A673 (cell line): ENCODE measurements at places on chromosomes 12 and 14. TPM values are rescaled to one million over a fixed set of nuclear protein-coding genes. Genes with fewer than 3 reads are reported as not detected.

The NTN4 gene
- 9.6 and 11.7 TPM in 2 replicates for total RNA-seq

The JAG2 gene
- total RNA-seq: 14.3 and 17.3 TPM in 2 replicates

The MORN3 gene
- total RNA-seq: 0.58 and 0.96 TPM in 2 replicates

The NACA gene
- 906 and 908 TPM in 2 replicates for total RNA-seq

The TEX52 gene
- total RNA-seq: 0.44 TPM in 1 of 2 replicates, not detected in the other

GRCh38 chr12:89281539-89281867 lies 70.8 kb downstream of the DUSP6 start:
- no peak for DNase-seq

DNA sequence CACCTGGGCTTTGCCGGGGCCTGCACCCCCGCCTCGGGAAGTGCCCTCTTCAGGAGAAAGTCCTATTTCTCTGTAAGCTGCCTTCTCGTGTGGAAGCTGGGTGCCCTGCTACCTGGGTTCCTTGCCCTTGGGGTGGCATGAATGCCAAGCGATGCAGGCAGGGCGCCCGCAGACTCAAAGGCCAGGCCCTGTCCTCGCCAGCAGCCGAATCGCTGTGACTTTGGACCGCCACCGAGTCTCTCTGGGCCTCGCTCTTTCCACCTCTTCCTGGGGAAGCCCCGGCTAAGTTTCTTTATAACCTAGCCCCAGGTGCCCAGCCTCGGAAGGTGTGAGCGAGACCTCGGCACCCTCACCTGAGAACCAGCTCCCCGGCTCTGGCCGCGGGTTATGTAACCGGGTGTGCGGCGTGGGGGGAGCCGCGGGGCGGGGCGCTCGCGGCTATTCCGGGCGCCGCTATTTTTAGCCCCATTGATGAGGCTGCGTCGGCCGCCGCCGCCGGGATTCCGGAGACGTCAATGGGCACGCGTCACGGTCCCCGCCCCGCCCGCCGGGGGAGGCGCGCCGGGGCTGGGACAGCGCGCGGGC lies 14.6 kb upstream of the NR4A1 start:
- DNase-seq: peak; percentile 78

DNA sequence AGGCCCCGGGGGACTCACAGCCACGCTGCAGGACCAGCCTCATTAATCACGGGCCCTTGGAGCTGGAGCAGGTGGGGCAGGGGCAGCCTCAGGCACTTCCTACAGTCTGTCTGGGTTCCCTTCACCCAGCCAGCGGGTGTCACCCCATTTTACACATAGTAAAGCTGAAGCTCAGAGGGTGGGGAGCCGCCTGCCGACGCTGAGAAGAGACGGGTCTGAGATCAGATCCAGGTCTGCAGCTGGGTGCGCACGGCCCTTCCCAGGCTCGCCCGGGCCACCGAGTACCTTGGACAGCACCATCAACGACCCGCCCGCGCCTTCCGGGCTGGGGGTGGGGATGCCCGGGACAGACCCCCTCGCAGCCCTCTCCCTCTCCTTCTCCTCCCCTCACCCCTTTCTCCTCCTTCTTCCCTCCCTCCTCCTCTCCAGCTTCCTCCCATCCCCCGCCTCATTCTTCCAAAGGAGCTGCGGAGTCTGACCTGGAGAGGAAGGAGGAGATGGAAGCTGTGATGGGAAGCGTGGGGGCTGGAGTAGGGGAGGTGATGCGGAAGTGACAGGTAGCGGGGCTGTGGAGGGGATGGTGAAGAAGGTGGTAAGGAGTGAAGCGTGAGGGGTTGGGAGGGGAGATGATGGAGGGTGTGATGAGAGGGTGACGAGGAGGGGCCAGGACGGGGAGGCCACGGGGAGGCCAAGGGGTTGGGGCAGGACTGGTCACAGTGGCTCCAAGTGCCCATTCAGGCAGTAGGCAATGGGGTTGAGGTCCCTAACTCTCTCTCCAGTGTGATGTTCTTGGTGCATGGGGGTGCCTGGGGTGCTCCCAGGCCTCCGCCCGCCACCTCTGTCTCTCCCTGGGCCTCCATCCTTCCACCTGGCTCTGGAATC lies 8.8 kb downstream of the DTX1 start:
- peak; percentile 28 for DNase-seq

DNA sequence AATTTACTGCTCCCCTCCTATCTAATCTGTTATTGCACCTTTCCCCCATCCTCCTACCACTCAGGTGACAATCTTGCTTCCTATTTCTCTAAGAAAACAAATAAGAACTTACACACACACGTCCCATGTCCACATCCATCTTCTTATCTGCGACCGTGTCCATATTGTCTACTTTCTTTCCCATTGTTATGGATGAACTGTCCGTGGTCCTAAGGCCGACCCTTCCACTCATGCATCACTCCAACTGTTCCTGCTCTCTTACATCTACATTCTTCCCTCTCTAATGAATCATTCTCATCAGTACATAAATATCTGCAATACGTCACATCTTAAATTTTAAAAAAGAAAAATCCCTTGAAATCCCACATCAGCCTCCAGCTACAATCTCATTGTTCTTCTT lies 30.0 kb downstream of the ZFYVE1 start:
- no peak for DNase-seq

DNA sequence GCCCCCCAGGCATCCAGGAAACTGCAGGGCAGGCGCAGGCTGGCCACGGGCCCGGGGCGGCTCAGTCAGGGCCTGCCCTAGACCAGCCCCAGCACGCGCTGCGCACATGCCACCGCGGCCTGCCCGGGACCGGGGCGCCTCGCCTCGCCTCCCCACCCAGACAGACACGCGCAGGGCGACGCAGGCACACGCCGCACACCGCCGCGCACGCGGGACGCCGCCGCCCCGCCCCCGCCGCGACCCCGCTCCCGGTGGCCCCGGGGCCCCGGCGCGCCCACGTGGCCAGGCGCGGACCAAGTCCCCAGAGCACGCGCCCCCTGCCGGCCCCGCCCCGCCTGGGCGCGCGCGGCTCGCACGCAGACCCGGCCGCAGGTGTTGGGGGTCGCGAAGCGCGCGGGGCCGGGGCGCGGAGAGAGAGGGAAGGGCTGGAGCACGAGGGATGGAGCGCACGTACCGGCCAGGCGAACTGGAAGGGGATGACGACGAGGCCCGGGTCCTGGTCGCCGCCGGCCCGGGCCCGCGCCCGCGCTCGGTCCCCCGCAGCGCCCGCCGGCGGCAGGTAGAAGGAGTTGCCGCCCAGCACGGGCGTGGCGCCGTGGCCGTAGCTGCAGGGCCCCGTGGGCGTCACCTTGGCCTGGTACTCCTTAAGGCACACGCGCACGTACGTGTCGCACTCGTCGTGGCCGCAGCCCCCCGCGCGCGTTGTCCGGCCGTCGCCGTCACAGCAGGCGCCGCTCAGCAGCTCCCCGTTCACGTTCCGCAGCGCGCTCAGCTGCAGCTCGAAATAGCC lies 1.1 kb downstream of the JAG2 start:
- no peak for DNase-seq

- DNase-seq: no peak
Measured at GRCh38 chr12:23948291-23948690, 1.2 kb downstream of the SOX5 start.

DNA sequence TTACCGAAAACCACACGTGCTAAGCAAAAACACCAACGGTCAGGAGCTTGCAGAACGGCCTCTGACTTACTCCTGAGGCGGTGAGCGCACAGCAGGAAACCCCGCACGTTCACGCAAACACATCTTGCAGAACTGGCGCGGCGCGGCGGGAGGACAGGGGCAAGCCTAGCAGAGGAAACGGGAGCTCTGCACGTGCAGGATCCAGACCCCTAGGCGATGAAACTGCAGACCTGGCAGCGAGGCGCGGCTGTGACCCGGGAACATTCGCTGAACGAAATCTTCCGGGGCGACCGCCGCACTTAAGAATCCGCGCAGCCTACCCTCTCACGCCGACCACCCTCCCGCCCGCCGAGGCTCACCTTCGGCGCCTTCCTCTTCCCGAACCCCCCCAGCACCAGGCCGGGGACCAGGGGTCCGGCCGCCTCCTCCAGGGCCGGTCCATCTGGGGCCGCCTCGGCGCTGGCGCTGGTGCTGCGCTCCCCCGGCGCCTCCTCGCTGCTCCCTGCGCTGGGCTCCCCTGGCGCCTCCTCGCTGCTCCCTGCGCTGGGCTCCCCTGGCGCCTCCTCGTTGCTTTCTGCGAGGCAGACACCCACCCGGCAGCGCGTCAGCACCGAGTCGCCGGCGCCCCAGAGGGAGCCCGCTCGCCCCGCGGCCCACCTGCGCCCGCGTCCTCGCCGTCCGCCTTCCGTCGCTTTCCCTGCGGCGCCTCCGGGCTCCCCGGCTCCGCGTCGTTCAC lies 615 bp downstream of the DDX51 start:
- DNase-seq: no peak

DNA sequence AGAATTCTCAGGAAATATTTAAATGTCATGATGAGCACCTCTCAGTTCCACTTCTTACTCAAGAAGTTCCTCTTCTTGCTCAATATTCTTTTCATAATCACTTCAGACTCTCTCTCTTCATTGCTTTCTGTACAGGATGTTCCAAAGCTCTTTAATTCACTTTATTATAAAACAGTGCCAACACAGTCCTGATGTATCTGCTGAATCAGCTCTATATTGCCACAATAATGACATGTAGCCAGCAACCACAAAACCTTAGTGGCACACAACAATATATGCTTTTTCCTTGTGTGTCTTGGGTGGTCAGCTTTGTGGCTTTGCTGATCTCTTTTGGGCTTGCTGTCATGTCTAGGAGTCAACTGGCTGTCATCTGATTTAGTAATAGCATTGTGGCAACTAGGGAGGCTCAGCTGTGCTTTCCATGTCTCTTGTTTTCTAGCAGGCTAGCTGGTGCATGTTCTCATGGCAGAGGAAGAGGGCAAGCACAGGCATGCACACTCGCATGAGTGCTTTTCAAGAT lies 52.8 kb upstream of the SLC2A13 start:
- no peak for DNase-seq
